ENCODE measurements at places on chromosomes 1 and 21.

DNA sequence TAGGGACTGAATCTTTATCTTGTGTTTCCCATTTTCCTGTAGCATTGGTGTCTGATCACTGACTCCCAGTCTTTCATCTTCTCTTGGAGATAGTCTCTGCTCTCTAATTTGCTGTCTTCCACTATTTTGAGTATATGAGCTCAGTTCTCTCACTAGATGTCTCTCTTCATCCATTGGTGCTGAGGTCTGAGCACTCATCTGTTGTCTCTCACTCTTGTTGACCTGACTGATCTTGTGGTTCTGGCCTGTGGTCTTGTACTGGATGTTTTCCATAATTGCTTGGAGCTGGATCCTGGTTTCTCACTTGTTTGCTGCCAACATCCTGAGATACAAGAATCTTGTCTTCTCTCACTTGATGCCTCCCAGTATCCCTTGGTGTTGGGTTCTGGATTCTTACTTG, 25.1 kb upstream of the S100A11 start:
- DNase-seq = no peak

GRCh38 chr1:55195521-55196233, 19.5 kb downstream of the USP24 start:
- DNase-seq = no peak

GRCh38 chr1:167612587-167613385, 17.2 kb upstream of the RCSD1 start:
- DNase-seq = no peak

DNA sequence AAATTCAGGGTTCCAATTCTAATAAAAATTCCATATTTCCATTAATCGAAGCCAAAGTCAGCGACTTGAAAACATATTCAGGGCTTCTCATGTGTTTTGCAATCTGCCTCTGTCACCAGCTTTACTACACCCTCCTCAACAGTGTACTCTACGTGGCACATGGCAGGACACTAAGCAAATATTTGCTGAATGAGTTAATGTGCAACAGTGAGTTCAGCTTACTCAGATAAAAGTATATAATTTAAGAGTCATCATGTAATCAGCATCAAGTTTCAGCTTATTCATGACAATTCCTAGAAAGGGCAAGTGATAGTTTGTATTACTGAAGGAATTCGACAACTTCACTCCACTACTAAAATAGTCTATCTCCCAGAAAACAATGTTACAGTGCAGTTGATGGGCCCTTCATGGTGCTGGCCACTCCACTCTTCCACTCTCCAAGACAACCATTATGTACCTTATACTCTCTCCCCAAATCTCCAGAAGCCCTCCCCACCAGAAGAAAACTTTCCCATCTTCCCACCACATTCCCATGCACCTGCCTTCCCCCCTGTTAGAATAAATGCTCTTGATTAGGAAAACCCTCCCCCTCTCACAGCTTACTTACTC, 97.3 kb downstream of the TTLL7 start:
- DNase-seq = no peak

- peak; percentile 49 for DNase-seq
These were observed 1.1 kb downstream of the COL9A2 start for GRCh38 chr1:40315795-40316594.

- no peak for DNase-seq
These were observed 7.6 kb downstream of the SLC25A24 start for GRCh38 chr1:108192581-108192980.

DNA sequence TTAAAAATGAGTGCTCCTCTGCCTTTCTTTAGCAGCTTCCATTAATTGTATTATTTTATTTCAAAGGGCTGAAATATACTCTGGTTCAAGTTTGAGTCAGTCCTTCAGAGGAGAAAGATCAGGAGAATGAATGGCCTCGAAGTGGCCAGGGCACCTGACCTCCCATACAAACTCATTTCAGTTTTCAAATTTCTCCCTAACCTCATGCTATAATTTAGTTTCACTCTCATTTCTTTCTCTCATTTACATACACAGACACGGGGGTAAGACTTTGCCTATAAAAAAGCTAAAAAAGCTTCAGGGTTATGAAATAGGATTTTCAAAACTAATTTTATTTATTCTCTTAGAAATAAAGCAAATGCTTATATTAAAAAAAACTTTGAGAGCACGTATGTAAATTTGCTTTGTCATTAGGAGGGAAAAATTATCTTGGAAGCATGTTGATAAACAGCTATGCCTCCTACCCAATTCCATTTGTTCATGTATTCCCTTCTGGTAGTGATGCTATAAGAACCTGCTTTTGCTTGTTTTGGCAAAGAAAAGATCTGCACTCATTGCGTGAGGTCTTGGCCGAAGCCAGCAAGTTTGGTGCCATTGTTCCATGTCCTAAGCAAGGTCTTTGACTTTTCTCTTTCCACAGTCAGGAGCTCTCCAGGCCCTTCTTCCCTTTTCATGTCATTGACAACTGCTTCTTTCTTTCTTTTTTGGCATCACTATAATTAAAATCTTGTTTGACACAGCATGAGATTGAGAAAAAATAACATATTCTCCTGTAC, 80.4 kb upstream of the LRRC53 start:
- no peak for DNase-seq

GRCh38 chr1:45335855-45336324, 4.1 kb upstream of the TOE1 start:
- no peak for DNase-seq

GRCh38 chr1:174913225-174913903, 86.4 kb upstream of the CACYBP start:
- DNase-seq = no peak

DNA sequence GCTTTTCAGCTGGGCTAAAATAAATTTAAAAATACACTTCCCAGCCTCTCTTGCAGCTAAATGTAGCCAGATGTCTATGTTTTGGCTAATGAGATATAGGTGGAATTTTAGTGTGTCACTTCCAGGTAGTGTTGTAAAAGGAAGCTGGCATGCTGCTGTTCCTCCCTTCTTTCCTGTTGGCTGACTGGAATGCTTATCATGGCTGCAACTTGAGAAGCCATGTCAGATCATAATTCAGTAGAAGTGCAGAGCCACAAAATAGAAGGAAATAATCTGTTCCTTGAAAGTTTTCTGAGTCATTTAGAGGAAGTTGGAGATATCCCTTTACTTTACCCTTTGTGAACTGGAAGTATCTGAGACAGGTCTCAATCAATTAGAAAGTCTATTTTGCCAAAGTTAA, 10.9 kb upstream of the RBM15 start:
- DNase-seq = no peak

GRCh38 chr1:197180252-197180878, 33.9 kb upstream of the ASPM start:
- DNase-seq = no peak

DNA sequence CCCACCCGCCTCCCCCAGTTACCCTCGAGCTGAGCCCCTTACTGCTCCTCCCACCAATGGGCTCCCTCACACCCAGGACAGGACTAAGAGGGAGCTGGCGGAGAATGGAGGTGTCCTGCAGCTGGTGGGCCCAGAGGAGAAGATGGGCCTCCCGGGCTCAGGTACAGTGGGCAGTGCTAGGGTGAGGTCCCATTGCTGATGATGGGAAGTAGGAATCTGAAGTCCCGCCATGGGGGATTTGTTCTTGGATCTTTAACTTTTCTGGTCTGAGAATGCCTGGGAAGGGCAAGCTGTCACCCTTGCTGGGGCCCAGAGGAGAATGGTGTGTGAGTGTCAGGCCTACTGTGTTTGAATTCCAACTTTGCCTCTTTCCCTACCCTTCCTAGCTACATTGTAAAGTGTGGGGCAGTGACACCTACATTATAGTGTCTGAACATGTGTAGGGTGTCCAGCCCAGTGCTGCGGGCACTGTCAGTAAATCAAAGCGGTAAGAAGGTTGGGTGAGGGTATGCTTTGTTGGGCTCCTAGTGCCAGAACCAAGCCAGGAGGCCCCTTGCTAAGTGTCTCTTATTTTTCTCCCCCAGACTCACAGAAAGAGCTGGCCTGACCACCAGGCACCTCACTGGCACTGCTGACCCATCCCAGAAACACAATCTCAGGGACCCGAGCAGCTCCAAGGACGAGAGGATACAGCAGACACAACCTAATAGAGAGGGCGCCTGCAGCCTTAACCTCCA, 44.7 kb downstream of the YARS1 start:
- no peak for DNase-seq

- no peak for DNase-seq
These were observed 364.5 kb downstream of the KCNH1 start for GRCh38 chr1:210769473-210769872.

DNA sequence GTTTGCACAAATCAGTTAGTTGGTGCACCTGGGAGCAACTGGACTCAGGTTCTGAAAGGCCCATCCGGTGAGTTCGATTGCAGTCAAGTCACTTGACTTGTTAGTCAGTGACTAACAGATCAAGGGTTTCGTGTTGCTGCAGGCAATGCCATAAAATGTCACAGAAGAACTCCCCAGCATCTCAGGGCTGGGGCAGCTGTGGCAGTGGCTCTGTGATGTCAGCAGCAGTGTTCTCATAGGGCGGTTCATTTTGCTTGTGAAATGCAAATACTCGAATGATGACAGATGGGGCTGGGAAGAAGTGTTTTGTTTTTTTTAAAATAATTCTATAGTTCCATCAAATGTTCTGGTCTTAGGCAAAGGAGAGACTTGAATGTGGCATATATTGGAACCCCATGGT, 287.8 kb downstream of the LMX1A start:
- DNase-seq = no peak

GRCh38 chr1:108570128-108570527, 10.2 kb downstream of the EEIG2 start:
- no peak for DNase-seq

DNA sequence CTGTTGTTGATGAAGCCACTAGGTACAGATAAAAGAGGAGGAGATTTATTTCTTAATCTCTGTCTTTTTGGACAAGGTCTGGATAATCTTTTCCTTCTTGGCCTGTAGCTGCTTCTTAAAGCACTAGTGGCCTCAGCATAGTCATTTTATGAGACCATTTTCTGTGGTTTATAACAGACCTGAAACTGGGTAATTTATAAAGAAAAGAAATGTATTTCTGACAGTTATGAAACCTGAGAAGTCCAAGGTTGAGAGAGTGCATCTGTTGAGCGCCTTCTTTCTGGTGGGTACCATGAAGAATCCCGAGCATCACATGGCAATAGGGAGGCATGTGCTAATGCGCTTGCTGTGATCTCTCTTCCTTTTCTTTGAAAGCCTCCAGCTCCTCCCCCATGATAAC, 36.7 kb upstream of the PDC start:
- no peak for DNase-seq

- DNase-seq = no peak
These were observed 42.1 kb upstream of the SRP9 start for GRCh38 chr1:225735252-225736149.

DNA sequence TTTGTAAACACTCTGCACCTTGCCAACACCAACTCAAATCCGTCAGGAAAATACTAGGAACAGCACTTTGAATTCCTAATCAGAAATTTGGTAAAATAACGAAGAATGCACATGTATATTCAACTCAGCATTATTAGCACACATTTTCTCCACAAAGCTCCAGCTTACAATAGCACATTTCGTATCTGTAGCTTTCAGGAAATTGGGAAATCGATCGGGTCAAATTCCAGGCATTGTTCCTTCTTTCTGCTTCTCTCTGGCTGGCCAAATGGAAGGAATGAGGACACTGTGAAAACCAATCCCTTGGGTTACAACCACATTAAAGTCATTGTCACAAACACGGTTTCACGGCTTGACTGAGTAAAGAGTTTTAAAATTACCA, 58.6 kb downstream of the NPHP4 start:
- DNase-seq = no peak

- DNase-seq = no peak
These were observed 64.6 kb downstream of the CLDN17 start for GRCh38 chr21:30101967-30102366.

- DNase-seq = no peak
These were observed 11.1 kb downstream of the CPT2 start for GRCh38 chr1:53207726-53208125.

- DNase-seq = no peak
These were observed 120.7 kb downstream of the LMX1A start for GRCh38 chr1:165235777-165236291.

GRCh38 chr1:207861442-207862177, 49.3 kb downstream of the CD34 start:
- DNase-seq = no peak

DNA sequence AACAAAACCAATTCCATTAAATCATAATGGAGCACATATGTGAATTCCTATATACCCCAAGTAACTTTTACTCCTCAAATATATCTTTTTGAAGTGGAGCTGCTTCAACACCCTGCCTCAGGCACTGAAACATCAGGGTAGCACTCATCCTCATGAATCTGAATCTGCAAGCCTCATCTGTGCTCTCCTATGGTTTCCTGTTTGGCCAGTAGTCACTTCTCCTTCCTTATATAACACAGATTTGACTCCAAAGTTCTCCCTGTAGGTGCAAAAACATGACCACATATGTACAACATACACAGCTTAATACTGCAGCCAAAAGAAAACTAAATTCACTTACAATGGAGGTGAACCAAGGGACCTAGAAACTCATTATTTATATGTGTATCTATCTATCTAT, 7.2 kb downstream of the TRIT1 start:
- DNase-seq = no peak

DNA sequence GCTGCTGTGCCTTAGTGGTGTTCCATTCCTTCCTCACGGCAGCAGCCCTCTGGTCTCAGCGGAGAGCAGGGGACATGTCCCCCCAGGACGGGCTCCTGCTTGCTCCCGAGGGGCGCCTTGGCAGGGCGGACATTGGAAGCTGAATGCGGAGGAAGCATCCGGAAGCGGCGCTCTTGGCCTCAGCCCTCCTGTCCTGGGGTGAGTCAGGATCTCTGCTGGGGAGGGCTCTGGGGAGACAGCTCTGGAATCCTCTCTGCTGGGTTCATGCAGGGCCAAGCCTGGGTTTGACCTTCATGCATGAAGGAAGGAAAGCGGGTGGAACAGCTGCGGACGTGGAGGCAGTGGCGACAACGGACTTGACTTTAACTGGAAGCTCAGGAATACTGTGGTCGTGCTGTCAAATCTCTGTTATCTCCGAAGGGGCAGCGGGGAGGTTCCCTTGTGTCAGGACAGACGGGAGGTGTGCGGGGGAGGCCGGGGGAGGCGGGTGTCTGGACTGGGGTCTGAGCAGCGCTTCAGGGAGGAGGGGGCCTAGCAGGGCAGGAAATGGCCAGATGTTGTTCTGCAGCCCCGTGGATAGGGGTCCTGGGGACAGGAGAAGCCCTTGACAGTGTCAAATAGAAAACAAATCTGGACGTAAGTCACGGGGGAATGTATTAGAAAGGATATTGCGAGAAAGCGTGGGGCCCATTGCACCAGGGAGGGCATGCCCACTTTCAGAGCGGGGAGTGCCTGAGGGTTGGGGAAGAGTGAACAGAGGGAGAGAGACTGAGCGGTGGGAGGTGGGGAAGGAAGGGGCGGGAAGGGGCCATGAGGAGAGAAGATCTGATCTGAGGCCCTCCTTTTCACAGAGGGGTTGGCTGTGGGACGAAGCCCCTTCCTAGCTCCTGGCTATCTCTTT, 26.6 kb downstream of the CRYAA start:
- DNase-seq = no peak

DNA sequence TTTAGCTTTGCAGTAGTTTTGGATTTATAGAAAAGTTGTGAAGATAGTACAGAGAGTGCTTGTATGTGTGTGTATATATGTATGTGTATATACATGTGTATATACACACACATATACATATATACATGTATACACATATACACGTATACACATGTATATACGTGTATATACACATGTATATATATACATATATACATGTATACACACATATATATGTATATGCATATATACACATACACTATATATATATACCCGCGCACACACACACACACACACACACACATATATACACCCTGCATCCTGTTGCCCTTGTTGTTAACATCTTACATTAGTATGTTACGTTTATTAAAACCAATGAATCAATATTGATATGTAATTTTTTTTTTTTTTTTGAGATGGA, 24.3 kb downstream of the RPRD2 start:
- no peak for DNase-seq

GRCh38 chr1:176244851-176245250, 37.8 kb upstream of the COP1 start:
- no peak for DNase-seq

All from D721Med (cell line).